ENCODE measurements at places on chromosomes 2 and 18.

GRCh38 chr2:237708961-237709360, 81.6 kb downstream of the LRRFIP1 start:
- H3K36me3 ChIP-seq, result peaks cover 60% of the 10 kb centered on the region
- H3K4me1 ChIP-seq, result peaks cover 48% of the 10 kb centered on the region
- H3K27me3 ChIP-seq, result no peaks in the 10 kb centered on the region
- DNase-seq, result no peak
- H3K4me3 ChIP-seq, result no peak overlapping the region
- H3K27ac ChIP-seq, result no peak overlapping the region

DNA sequence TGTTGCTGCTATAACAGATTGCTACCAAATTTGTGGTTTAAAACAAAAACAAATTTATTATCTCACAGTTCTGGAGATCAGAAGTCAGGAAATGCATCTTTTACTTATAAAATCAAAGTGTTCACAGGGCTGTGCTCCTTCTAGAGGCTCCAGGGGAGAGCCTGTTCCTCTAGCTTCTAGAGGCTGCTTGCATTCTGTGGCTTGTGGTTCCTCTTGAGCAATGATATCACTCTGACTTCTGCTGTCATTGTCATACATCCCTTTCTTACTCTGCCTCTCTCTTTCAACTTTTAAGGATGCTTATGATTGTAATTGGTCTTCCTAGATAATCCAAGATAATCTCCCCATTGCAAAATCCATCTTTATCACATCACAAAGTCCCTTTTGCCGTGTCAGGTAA, 6.1 kb upstream of the DCC start:
- H3K4me3 ChIP-seq, result no peak overlapping the region
- DNase-seq, result no peak
- H3K36me3 ChIP-seq, result no peaks in the 10 kb centered on the region
- H3K4me1 ChIP-seq, result no peaks in the 10 kb centered on the region
- peaks cover 1% of the 10 kb centered on the region for H3K27me3 ChIP-seq

GRCh38 chr2:240161087-240161750, 20.8 kb upstream of the OTOS start:
- no peak overlapping the region for H3K4me3 ChIP-seq
- no peaks in the 10 kb centered on the region for H3K36me3 ChIP-seq
- no peak for DNase-seq
- no peaks in the 10 kb centered on the region for H3K27me3 ChIP-seq

DNA sequence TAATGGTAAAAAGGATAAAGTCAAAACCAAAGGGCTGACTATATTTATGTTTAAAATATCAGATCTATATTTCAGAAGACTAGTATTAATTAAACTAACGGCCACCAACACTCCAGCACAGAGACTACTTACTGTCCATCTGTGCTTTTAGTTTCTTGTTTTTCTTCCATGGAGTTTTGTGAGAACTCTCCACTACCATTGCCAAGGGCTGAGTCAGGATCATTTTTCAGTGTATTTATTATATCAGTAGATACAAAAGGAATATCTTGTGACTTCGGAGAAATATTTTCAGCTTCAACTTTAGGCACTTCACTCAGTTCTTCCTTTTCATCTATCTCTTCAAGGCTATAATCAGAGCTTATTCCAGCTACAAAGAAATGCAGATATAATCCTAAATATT, 79.1 kb upstream of the GRB14 start:
- H3K36me3 ChIP-seq, result peaks cover 72% of the 10 kb centered on the region
- no peak overlapping the region for H3K27ac ChIP-seq
- H3K27me3 ChIP-seq, result no peaks in the 10 kb centered on the region
- H3K4me1 ChIP-seq, result no peaks in the 10 kb centered on the region

DNA sequence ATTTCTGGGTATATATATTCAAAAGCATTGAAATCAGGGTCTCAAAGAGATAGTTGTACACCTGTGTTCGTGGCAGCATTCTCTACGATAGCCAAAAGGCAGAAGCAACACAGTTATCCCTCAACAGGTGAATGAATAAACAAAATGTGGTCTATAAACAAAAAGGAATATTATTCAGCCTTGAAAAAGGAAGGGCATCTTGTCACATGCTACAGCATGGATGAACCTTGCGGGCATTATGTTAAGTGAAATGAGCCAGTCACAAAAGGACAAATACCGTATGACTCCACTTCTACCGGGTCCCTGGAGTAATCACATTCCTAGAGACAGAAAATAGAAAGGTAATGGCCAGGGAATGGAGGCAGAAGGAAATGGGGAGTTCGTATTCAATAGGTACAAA, 228.8 kb downstream of the SH3BP4 start:
- no peak overlapping the region for H3K27ac ChIP-seq
- no peak for DNase-seq
- H3K4me1 ChIP-seq, result no peaks in the 10 kb centered on the region

GRCh38 chr2:64853306-64853705, 135.9 kb upstream of the SLC1A4 start:
- DNase-seq, result no peak
- H3K27me3 ChIP-seq, result no peaks in the 10 kb centered on the region
- peaks cover 75% of the 10 kb centered on the region for H3K4me1 ChIP-seq
- H3K36me3 ChIP-seq, result peaks cover 5% of the 10 kb centered on the region
- peak overlapping the region; percentile 45 for H3K4me3 ChIP-seq
- peak overlapping the region; percentile 83 for H3K27ac ChIP-seq

- no peaks in the 10 kb centered on the region for H3K36me3 ChIP-seq
- H3K4me3 ChIP-seq, result no peak overlapping the region
- DNase-seq, result no peak
- no peak overlapping the region for H3K27ac ChIP-seq
- H3K4me1 ChIP-seq, result no peaks in the 10 kb centered on the region
- H3K27me3 ChIP-seq, result no peaks in the 10 kb centered on the region
Observed at GRCh38 chr18:27411911-27412310, 226.8 kb upstream of the CHST9 start.

Measured in activated B cell treated with CpG ODN at 0.5 μM for 24 hours (primary cell).